ENCODE measurements at places on chromosomes 5 and 9.
A peak's percentile ranks its signal among the peaks of the same experiment; 100 is the strongest.

DNA sequence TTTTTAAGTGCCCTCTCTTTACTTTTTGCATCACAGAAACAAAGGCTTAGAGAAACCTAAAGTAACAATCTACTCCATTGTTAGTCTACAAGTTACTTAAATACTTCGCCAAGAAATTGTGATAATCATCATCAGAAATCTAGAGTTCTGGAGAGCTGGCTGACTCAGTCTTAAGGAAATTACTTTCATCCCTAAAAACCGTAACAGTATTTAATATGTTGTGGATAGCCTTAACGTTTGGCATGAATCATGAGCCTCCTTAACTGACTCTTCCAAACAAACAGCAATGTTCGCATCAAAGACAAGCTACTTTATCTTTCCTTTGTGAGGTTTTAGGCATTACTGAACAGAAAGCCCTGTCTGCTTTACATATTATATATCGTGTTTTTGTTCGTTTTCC, 128.7 kb downstream of the NIPBL start:
- no peak for DNase-seq

GRCh38 chr9:92747459-92748232, 17.0 kb downstream of the BICD2 start:
- DNase-seq = no peak

- no peak for DNase-seq
Measured at GRCh38 chr9:111451570-111451969, 32.6 kb downstream of the ECPAS start.

- no peak for DNase-seq
Measured at GRCh38 chr5:142320851-142321560, 3.8 kb downstream of the SPRY4 start.

DNA sequence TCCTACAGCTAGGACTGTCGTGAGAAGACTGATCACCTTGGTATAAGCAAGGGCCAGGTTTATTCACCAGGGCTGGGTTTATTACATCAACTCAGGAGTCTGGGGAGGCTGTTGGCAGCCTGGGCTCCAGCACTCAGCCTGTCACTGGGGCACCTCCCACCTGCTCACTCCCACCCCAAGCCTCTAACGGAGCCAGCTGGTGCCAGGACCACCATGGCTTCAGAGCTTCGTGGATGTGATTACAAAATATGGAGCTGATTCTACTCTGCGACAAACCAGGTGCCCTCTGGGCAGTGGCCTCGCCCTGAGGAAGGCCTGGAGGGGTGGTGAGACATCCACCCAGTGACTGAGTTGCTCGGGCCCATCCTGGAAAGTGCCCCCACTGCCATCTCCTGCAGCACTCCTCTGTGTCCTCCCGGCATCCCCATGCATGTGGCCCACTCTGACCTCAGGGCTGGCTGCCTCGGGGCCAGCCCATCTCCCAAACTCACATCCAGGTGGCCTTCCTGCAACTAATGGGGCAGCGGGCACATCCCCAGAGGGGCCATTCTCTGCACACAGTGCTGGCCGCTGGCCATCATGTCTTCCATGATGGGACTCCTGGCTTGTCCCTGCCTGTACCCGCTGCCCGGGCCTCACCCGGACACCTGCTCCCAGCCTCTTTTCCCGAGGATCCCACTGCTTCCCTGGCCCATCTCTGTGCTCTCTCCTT, 49.6 kb downstream of the SECISBP2 start:
- DNase-seq = no peak

- no peak for DNase-seq
Measured at GRCh38 chr5:5183933-5184332, 43.8 kb downstream of the ADAMTS16 start.

DNA sequence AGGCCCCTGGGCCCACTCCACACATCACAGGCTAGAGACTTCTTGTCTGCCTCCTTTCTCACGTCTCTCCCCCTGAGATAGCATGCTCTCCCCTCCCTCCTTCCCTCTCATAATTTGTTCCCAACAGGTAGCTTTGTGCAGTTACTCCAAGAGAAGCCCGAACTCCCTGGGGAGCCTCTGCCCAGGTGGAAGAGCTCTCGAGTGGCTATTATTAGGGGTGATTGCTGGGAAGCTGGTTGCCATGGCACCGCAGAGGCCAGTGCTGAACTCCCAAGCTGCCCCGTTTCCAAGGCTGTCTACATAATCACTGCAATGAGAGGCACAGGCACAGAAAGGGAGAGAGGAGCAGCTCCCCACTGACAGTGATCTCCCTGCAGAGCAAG, 104.7 kb upstream of the GPR151 start:
- peak; percentile 66 for DNase-seq

DNA sequence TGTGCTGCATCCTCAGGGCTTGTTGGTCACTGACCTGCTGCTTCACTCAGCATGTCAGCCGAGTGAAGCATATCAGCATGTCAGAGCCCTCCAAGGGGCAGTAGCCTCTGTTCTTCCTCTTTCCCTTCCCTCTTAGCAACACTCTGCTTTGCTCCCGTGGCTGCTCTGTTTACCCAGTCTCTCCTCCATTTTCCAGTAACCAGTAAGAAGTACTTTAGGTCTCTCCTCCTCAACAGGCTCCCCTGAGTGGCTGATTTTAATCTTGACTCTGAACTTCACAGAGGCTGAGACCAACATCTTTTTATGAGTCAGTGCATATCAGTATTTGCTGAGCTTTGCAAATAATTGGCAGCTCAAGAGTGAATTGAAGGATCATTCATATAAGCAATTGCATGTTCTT, 18.6 kb upstream of the ADRB2 start:
- no peak for DNase-seq

GRCh38 chr5:133851521-133851920, 116.9 kb downstream of the C5orf15 start:
- DNase-seq = no peak

GRCh38 chr5:171858303-171858702, 72.7 kb downstream of the SMIM23 start:
- DNase-seq = no peak

DNA sequence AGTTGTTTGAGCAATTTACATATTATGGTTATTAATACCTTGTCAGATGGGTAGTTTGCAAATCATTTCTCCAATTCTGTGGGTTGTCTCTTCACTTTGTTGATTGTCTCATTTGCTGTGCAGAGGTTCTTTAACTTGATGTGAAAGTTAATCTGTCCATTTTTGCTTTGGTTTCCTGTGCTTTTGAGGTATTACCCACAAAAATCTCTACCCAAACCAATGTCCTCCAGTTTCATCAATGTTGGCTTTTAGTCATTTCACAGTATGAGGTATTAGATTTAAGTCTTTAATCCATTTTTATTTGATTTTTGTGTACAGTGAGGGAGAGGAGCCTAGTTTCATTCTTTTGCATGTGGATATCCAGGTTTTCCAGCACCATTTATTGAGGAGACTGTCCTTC, 82.4 kb downstream of the MRPS30 start:
- no peak for DNase-seq

GRCh38 chr5:13910637-13911288, 33.7 kb downstream of the DNAH5 start:
- DNase-seq = no peak

- no peak for DNase-seq
Measured at GRCh38 chr5:111235635-111236034, 11.5 kb downstream of the CAMK4 start.

DNA sequence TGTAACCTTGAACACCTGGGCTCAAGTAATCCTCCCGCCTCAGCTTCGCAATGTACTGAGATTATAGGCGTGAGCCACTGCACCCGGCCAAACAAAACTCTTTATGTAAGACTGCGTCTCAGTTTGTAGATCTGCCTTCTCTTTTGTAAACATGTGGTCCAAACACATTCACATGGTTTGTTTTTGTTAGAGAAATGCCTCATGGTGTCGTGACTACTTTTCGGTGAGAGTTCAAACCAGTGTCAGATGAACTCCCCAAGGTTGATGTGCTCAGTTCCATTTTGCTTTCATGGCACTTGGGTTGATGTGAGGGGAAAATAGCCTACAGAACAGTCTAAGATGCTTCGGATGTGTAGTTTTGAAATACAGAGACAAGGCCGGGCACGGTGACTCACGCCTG, 231.6 kb downstream of the GOLPH3 start:
- no peak for DNase-seq

GRCh38 chr9:38309324-38310195, 82.9 kb upstream of the ALDH1B1 start:
- DNase-seq = no peak

DNA sequence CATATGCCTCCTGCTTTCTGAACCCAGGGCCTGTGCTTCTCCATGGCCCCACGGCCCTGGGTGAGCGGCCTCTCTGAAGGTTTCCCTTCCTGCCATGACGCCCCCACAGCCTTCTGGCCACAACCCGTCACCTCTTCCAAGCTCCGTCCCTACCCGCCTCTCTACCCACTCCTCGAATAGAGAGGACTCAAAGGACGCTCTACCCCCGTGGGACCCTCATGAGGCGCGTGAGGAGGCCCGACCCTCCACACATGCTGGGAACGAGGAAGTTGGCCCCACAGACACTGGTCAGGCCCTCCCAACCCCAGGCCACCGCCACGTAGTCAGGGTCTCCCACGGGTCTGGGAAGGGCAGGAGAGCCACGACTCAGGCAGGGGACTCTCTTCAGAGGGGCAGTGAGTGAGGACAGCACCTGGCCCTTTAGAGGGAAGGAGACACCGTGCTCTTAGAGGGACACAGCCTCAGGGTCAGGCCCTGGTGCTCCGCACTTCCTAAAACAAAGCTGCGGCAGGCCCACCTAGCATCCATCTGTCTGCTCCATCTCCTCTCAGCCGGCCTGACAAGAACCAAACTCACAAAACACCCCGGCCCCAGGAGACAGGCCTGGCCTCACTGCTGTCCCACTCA, 5.3 kb downstream of the BRD3 start:
- no peak for DNase-seq

DNA sequence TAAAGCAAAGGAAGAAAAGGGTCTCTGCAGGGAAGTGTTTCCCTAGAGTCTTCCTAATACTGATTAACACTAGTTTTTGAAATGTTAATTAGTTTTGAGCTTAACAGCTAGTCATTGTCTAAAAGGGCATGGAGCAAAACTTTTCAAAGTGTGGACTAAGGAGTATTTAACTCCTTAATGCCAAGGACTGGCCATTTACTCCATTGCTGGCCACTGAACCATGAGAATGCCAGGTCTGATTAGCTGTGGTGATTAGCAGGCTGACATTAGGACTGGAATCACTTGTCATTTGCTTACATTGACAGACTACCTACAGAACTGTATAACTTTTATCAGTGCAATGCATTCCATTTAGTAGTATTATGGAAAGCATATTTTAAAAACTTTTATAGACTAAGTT, 987.0 kb downstream of the NR2F1-AS1 start:
- DNase-seq = no peak

DNA sequence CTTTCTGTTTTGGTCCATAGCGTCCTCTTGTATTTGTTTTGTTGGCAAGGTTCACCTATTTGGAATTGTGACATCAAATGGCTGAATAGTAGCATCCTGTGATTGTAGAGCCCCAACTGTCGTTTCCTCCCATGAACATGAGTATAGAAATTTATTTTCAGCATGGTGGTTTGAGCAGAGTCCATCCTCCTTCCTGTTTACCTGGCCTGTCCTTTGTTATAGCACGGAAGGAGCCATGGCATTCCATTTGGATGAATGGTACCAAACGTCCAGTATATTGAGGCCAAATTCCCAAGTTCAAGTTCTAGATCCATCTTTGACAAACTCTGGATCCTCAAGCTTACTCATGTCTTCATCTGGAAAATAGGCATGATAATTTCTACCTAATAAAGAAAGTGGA, 16.8 kb downstream of the RASGRF2 start:
- DNase-seq = no peak
